ENCODE measurements at places on chromosomes 6 and 20.

- no peaks in the 10 kb centered on the region for H3K4me1 ChIP-seq
- H3K4me3 ChIP-seq, result no peak overlapping the region
- H3K36me3 ChIP-seq, result no peaks in the 10 kb centered on the region
Measured at GRCh38 chr6:133697666-133698065, 191.2 kb upstream of the TCF21 start.

DNA sequence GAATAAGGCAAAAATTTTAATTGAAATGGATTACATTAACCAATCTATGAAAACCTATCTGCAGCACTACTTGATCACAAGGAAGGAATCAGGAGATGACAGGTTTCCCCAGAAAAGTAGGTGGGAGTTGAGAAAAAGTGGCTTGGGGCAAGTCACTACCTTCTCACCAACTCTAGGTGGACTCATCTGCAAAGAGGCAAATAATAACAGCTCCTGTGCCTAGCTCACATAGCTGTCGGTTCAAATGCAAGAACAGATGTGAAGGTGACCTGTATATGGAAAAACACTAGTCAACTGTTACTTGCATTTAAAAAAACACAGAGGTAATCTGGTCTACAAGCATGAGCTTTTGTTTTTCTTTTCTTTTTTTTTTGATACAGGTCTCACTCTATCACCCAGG, 67.2 kb downstream of the POPDC3 start:
- no peak overlapping the region for H3K27ac ChIP-seq
- no peaks in the 10 kb centered on the region for H3K36me3 ChIP-seq
- H3K4me1 ChIP-seq, result no peaks in the 10 kb centered on the region
- no peak for DNase-seq

DNA sequence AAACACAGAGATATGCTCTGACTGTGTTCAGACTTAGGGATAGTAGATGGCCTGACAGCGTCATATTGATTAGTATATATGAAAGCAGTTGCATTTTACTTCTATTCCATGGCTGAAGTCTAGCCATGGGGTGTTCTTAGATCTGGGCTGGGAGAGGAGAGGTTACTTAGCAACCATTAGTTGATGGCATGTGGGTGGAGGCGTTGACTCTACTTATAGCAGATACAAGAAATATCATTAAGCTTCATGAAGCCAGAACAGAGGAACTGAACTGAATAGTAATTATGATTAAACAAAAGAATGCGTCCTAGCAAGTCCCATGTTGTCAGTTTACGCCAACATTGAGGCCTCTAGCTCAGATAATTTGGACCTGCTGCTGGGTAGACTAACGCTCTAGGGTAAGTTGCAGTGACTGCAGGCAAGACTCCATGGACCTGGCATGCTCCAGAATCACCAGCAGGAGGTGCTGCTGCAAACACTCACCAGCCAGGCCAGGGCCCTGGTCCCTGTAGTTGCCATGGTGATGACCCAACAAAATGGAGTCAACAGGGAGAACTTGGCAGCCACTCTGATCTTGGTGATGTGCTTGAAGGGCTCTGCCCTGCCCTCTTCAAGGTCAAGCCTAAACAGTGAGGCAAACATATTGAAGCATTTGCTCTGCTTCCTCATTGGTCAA, 477.3 kb downstream of the PREX1 start:
- no peak for DNase-seq
- no peak overlapping the region for H3K4me3 ChIP-seq

DNA sequence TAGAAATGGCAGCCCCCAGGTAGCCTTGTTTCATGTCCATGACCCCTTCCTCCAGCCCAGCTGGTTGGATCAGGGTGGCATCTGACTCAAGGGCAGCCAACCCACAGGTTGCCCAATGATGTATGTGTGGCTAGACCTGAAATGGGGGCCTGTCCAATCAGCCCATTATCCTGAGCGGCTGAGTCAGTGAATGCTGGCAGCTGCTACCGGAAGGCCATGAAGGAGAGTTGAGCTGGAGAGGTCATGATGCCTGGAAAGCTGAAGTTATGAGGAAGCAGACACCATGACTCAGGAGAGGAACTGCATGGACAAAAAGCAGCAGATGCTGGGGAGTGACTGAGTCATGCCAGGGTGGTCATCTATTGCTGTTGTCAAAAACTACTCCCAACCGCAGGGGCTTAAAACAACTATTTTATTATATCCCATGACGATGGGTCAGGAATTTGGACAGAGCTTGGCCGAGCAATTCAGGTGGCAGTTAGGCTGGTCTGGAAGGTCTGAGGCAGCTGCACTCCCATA, 67.3 kb downstream of the MDGA1 start:
- no peak for DNase-seq
- no peaks in the 10 kb centered on the region for H3K36me3 ChIP-seq
- peaks cover 13% of the 10 kb centered on the region for H3K4me1 ChIP-seq
- H3K27me3 ChIP-seq, result peaks cover 10% of the 10 kb centered on the region
- H3K27ac ChIP-seq, result no peak overlapping the region

DNA sequence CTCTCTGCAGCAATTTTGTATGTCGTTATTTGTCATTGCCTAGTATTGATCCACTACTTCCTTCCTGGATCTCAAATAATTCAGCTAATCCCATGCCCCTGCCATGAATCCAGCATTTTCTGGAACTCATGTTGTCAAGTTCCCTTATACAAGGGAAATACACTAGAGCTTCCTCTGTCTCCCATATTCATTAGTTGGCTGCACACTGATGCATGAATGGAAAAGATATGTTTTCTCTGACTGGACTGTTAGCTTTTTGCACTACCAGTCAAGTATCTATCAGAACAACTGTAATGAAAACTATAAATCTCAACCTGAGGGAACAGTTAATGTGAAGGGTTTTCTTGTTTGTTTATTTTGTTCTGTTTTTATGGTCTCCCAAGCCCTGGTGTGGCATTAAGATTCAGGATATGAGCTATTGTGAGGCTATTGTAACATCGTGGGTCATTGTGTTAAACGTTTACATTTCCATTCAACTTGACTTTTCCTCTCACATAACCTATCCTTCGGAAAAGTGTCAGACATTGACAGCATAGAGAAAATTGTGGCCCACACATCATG, 102.5 kb upstream of the FAM8A1 start:
- DNase-seq, result no peak
- H3K27ac ChIP-seq, result no peak overlapping the region
- no peak overlapping the region for H3K4me3 ChIP-seq

GRCh38 chr6:35463292-35463691, 4.9 kb upstream of the RPL10A start:
- no peak overlapping the region for H3K4me3 ChIP-seq
- peaks cover 9% of the 10 kb centered on the region for H3K4me1 ChIP-seq
- no peaks in the 10 kb centered on the region for H3K27me3 ChIP-seq
- peaks cover 43% of the 10 kb centered on the region for H3K36me3 ChIP-seq
- DNase-seq, result no peak
- H3K27ac ChIP-seq, result no peak overlapping the region

- peaks cover 6% of the 10 kb centered on the region for H3K27me3 ChIP-seq
- H3K4me3 ChIP-seq, result peak overlapping the region; percentile 67
- H3K27ac ChIP-seq, result peak overlapping the region; percentile 73
- DNase-seq, result peak; percentile 19
- peaks cover 3% of the 10 kb centered on the region for H3K36me3 ChIP-seq
- H3K4me1 ChIP-seq, result peaks cover 35% of the 10 kb centered on the region
Measured at GRCh38 chr6:141562186-141562811, 570.4 kb upstream of the GJE1 start.

DNA sequence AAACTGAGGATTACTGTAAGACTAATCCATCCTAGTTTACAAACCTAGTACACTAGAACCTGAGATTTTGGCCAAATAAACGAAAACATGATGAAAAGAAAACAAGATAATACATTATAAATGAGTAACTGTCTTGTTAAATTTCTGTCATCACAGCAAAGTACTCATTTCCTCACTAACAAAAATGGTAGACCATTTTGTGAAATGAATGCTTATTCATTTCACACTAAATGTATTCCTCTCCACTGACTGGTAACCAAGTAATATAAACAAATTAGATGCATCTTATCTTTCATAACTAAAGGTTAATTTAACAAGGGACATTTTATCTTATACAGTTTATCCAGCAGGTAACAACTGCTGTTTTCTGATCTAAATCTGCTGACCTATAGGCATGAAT, 143.7 kb downstream of the REV3L start:
- H3K27ac ChIP-seq, result peak overlapping the region; percentile 49
- H3K4me1 ChIP-seq, result peaks cover 15% of the 10 kb centered on the region
- H3K27me3 ChIP-seq, result no peaks in the 10 kb centered on the region
- no peak overlapping the region for H3K4me3 ChIP-seq
- H3K36me3 ChIP-seq, result peaks cover 29% of the 10 kb centered on the region

GRCh38 chr20:41587956-41588355, 30.2 kb downstream of the CHD6 start:
- no peaks in the 10 kb centered on the region for H3K27me3 ChIP-seq
- H3K27ac ChIP-seq, result no peak overlapping the region
- H3K4me1 ChIP-seq, result no peaks in the 10 kb centered on the region
- no peak for DNase-seq
- peaks cover 23% of the 10 kb centered on the region for H3K36me3 ChIP-seq

DNA sequence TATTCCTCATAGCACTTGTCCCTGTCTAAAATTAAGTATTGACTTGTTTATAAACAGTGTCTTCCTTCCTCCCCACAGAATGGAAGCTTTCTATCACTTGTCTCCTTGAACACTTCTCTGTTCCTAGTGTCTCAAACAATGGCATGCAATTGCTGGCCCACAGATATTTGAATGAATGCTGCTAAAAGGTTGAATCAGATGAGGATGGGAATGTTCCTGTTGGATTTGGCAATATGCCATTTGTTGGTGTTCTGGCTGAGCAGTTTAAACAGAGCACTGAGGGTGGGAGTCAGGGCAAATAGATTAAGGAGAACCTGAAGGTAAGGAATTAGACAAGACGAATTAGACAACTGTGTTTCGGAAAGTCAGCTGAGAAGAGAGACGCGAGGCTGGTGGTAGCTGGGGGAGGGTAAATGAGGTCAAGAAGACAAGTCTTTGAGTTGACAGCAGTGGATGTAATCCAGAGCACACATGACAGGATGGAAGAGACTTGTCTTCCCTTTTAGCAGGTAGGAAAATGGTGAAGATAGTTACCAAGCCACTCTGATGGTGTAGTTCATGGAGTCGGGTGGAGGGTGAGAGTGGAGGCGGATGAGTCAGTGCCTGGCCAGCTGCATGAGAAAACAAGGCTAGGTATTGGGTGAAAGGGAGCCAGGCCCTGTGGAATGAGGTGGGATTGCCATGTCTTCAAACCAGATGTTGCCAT, 58.3 kb upstream of the GNRH2 start:
- peaks cover 41% of the 10 kb centered on the region for H3K36me3 ChIP-seq
- H3K4me1 ChIP-seq, result peaks cover 25% of the 10 kb centered on the region
- H3K27me3 ChIP-seq, result no peaks in the 10 kb centered on the region
- no peak overlapping the region for H3K27ac ChIP-seq

GRCh38 chr20:11221046-11221445, 547.2 kb upstream of the JAG1 start:
- H3K36me3 ChIP-seq, result no peaks in the 10 kb centered on the region
- H3K4me1 ChIP-seq, result no peaks in the 10 kb centered on the region
- DNase-seq, result no peak

DNA sequence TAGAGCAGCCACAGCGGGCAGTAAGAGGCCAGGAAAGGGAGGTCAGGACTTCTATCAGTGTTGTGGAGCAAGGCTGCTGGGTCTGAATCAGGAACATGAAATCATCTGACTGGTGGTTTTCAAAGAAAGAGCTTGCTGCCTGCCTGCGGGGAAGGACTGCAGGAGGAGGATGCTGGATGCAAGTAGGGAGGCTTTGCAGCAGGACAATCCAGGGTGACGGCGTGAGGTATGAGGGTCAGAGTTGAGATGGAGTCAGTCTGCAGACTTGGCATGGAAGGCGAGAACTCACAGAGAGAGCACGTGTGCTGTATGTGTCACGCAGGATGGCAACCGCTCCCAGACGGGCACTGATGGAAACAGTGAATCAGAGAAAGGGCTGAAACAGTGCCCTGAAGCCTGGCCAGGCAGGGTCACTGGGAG, 59.2 kb upstream of the CD93 start:
- H3K4me3 ChIP-seq, result no peak overlapping the region
- peaks cover 5% of the 10 kb centered on the region for H3K27me3 ChIP-seq
- H3K4me1 ChIP-seq, result peaks cover 71% of the 10 kb centered on the region
- no peak for DNase-seq
- H3K27ac ChIP-seq, result peak overlapping the region; percentile 41

DNA sequence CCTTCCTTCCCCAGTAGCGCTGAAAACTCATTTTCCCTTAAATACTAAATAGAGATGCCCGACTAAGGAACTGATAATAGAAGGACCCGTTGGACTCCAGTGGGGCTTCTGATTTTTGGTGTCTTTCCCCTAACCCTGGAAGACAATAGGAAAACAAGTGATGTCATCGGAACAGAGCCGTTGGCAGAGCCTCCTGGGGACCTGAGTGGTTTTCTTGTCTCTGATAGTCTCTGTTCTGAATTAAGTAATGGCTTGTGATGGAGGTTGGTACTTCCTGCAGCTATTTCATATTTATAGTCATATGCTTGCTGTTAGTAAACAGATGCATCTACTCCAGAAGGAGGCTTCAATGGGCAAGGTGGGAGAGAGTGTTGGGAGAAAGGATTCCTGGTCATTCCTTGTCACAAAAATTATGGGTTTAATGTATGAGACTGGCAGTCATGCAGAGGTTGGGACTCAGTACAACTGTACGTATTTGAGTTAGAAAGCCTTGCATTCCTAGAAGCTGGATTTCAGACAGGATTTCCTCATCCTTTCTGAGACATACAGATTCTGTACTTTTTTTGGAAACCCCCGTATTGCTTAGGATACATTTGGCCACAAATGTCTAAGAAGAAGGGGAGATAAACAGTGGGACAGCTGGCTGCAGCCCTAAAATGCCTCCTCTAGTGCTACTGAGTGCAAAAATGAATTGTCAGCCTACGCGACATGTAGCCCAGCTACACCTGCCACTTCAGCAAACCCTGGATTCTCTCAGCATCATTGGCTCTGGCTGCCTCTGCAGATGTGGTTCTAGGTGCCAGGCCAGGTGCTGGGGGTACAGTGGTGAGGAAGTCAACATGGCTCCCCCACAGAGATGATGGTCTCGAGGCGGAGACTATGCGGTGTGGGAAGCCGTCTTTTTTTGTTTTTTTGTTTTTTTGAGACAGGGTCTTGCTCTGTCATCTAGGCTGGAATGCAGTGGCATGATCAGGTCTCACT, 38.1 kb downstream of the CDS2 start:
- DNase-seq, result no peak
- no peak overlapping the region for H3K27ac ChIP-seq
- no peaks in the 10 kb centered on the region for H3K27me3 ChIP-seq
- peaks cover 10% of the 10 kb centered on the region for H3K36me3 ChIP-seq
- no peak overlapping the region for H3K4me3 ChIP-seq
- peaks cover 46% of the 10 kb centered on the region for H3K4me1 ChIP-seq
